ENCODE measurements at places on chromosomes 2 and 18.

- DNase-seq = no peak
These were observed 278.0 kb downstream of the METTL4 start for GRCh38 chr18:2293109-2293839.

DNA sequence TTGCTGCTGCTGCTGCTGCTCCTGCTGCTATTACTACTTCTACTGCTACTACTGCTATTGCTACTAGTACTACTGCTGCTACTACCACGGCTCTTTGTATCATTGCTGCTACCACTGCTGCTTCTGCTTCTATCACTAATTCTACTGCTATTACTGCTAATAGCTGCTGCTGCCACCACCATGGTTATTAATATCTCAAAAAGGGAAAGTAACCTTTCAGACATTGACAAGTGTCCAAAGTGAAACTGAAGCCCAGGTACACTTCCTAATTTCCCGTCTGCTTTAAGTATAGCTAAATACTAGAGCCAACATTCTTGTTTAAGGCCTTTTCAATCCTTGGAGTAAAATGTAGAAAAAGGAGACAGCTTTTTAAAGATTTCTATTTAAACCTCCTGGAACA, 45.4 kb upstream of the EHBP1 start:
- DNase-seq = no peak

DNA sequence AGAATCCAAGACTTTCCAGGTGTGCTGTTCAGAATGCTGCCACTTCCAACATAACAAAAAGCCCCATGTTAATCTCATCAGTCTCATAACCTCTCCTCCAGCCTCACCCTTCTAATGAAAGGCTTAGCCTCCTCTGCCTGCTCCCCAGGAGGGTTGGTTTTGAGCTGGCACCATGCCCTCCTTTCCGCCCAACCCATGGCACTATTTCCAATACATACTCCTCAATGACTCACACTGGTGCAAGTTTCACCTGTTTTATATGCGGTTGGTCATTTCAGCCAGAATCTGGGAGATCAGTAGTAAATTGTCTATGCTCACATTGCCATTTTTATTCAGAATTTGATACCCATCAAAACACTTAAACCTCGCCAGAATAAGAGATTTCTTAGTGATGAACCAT, 157.6 kb upstream of the NRP2 start:
- no peak for DNase-seq

GRCh38 chr18:49563130-49563540, 1.3 kb downstream of the LIPG start:
- no peak for DNase-seq

DNA sequence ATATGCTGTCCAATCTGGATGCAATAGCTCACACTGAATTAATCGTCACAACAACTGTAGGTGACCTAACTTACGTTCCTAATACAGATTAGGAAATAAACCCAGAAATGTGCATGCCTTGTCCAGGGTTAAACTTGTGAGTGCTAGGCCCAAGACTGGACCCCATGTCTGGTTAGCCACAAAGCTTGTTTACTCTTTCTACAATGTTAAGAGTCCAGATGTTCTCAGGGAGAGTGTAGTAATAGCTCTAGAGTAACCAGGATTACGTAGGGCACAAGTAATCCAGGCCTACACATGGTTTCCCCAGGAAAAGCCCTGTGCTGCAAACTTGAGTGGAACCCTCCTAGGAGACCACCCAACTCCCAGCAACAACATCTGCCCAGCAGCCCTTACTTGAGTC, 26.2 kb downstream of the TRIB2 start:
- DNase-seq = no peak

DNA sequence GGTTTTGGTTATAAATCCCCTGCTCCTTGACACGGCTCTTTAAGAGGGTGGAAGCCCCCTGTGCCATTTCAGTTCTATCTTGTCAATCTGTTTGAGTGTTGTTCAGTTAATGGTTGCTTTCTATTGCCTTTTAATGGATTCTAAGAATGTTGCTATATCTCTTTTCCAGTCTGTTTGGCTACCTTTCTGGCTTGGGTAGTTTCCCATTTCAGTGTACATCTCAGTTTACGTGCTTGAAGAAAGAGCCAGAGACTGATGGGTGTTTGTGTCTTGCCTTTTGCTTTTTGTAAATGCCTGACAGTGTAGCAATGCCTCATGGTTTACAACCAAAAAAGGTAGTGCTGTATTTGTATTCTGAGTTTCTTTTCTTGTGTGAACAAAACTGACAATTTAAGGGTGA, 45.3 kb downstream of the SPATS2L start:
- no peak for DNase-seq

DNA sequence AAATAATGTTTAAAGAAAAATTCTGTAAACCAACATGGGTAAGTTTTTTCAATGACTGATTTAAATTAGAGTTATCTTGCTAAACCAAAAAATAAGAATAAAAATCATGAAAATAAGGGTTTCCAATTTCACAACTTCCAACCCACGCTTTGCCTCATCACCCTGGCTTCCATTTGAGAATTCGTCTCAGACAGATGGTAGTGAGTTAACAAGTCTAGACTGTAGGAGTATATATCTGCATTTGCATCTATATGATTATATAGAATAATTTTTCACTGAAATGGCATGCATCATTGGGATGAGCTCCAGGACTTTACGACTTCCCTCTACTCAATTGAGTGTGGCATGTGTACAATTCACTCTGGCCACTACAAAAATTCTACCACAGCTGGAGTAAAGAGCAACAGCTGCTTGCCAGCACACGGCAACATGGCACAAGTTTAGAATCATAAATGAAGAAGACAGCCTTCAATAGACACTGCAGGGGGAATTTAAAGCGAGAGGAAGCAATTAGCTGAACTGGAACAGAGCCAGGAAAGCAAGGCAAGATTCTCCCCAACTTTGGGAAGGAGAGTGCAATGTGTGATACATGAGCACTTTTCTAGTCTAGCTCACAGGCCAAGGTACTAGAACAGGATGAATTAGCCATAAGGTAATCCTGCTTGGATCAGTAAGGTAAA, 1673.5 kb upstream of the CELF4 start:
- no peak for DNase-seq

Data from HTR-8/SVneo (cell line).